ENCODE measurements at places on chromosomes 16 and 17.

DNA sequence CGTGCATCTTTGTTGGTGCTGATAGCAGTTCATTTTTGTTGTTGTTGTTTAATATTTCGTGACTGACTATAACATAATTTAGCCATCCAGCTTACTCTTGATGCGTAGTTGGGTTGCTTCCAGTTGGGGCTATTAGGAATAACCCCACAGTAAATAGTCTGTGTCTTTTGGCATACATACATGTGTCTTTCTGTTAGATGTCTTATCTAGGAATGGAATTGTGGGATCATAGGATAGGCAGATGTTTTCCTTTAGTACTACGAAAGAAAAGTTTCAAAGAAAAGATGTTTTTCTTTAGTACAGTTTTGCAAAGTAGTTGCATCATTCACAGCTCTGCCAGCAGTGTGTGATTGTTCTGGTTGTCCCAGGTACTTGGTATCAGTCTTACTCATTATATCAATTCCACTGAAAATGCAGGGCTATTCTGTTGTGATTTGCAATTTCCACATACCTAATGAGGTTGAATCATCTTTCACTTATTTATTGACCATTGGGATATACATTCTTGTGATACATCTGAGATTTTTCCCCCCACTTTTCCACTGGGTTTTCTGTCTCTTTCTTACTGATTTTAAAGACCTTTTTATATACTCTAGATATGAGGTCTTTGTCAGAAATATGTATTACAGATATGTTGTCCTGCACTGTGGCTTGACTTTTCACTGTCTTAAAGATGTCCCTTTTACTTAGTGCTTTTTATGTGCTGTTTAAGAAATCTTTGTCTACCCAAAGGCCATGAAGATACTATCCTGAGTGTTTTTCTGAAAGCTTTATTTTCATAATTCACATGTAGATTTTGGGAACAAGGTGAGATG, 173.3 kb downstream of the MRTFB start:
- DNase-seq: no peak

DNA sequence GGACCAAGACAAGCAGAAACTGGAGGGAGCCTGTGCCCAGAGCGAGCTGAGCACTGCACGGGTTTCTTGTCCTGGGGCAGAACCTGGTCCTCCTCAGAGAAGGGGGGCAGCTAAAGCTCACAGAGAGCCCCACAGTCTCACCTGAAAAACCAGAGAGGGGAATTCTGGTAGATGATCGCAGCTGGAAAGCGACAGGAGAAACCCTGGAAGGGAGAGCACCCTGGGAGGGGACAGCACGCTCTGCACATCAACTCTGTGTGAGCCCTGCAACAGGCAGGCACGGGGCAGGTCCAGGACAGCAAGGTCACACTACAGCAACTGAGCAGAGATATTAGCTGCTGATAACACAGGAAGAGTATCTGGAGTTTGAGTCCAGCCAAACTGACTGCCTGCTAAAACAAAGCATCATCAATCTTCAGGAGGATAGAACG, 18.2 kb downstream of the ZCCHC14 start:
- no peak for DNase-seq

GRCh38 chr17:2094891-2095535, 40.1 kb downstream of the HIC1 start:
- peak; percentile 32 for DNase-seq

DNA sequence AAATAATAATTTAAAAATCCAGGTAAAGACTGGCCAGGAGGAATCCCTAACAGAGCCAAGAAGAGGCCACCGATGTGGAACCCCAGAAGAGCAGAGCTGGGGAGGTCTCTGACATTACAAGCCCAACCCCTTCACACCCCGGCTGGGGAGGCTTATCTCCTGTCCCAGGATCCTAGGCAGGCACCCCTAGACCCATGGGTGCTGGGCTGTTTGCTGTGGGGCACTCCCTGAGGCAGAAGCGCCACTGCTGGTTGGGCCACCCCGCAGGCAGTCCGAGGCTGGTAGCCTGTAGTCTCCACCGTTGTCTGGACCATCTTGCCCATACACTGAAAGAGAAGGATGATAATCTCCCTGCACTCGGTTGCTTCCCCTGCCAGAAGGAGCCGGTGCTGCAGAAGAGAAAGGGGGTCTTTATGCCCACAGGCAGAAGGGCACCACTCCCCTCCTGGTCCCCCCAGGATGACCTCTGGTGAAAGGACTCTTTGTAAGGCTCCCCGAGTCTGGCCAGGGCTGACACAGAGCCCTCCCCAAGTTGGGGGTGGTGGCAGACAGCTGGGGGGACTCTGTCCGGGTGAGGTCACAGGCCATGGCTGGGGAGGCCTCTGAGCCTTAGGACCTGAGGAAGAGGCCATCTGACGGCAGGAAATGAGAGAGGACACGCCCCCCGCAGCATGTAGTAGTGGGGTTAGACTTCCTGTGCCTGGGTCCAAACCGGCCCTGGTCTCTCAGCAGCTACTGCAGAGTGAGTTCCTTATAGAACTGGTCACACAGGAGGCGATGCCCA, 34.2 kb downstream of the CFAP20 start:
- no peak for DNase-seq

GRCh38 chr17:14792746-14793145, 472.4 kb downstream of the PMP22 start:
- DNase-seq: no peak

GRCh38 chr16:23692190-23692837, 13.6 kb downstream of the PLK1 start:
- DNase-seq: no peak

All from NCI-H2171 treated with DMSO at 0.1 percent for 48 hours (cell line).